Activated CD8-positive, alpha-beta memory T cell treated with anti-CD3 and anti-CD28 coated beads for 48 hours (primary cell): ENCODE measurements at places on chromosomes 5 and 9.

GRCh38 chr5:141703133-141703561 lies 21.1 kb upstream of the ARAP3 start:
- no peak for DNase-seq

DNA sequence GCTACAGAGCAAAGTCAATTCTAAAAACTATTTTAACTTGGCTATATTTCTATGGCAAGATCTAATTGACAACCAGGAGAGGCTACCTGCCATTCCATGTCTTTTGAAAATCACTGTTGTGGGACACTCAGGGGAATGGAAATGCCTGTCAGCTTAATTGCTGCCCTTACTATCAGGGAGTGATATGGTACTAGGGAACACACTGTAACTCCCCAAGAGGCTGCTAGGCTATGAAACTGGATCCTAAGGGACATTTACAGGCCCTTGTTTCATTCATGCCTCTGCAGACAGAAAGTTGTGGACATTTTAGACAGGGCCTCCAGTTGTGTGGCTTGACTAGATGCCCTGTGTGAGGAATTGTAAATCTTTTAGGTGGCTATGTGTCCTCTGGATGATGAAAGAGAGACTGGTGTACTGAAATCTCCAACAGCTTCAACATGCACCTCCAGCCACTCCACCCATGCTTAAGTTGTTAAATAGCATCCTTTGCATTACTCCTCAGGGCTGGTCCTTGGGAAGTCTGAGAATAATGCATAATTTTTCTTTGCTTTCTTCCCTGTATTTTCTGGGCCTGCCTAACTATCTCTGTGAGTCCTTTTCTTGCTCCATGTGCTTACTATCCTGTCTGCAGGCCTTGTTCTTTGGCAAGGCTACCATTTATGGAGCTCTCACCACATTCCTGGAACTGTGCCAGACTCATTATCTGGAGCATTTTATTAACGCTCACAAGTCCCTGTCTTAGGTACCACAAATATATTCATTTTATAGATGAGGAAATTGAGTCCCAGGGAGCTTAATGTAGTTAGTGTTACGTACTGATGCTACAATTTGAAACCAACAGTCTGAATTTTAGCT lies 3.2 kb downstream of the MROH2B start:
- DNase-seq, result no peak

GRCh38 chr9:19127871-19128500 lies 694 bp upstream of the PLIN2 start:
- DNase-seq, result peak; percentile 15

DNA sequence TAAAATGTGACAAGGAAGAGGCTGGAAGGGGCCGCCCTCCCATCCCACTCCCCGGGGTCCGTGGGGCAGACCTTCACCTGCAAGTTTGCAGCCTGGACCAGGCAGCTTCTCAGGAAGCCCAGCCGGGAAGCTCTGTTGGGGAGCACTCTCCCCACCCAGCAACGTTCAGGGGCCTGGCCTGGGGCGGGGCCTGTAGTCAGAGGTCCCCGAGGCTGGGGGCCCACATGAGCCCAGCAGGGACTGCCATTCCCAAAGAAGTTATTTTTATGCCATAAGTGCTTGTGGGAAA lies 32.7 kb upstream of the NOTCH1 start:
- no peak for DNase-seq

DNA sequence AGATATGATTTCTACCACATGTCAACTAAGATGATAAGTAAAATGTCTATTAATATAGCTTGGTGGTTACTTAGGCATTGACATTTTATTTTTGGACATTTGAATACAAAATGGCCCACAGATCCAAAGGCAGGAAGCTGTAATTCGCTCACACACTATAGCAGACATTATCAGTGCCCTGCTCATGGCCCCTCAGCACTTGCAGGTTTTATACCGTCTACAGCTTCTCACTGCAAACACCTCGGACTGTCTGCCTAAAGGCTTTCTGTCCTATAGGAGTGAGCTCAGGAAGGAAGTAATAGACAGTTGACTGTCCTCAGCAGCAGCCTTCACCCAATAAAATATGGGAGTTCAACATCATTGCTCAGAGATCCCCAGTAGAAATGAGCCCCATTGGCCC lies 140.8 kb upstream of the RASA1 start:
- no peak for DNase-seq

GRCh38 chr9:16000811-16001210 lies 448.0 kb downstream of the CCDC171 start:
- DNase-seq, result no peak

- no peak for DNase-seq
Observed at GRCh38 chr9:127929625-127929979, 975 bp downstream of the PIP5KL1 start.

DNA sequence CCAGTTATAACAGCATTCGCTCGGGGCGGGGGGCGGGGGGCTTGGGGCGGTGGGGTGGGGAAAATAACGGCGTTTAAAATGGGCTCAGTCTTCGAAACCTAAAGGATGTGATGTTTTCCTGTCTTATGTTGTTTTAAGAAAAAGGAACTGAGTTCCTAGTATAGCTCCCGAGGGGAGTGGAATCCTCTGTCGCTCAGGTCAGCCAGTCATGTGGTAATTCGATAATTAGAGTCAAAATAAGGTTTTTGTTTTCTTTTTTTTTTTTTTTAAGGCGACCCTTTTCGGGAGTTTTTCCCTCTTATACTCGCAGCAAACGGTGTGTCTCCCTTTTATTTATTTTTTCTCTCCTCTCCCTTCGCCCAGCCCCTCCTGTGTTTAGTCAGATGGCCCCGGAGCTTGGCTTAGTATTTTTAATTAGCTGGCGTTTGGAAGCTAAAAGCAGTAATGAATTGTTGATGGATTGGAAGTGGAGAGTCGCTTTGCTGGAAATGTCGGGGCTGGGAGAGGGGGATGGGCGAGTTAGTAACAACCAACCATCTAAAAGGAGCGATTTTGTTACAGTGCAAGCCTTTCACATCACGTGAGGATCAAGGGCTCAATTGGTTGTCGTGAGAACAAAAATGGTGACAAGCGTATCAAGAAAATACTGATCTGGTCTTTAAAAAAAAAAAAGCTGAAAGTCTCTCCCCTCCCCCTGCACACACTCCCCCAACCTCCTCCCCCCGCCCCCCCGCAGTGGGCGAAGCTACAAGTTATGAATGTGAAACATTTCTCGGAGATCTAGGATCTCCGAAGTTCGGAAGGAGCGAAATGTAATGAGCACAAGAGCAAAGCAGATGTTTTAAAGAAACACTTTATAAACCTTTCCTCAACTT lies 714 bp upstream of the ZNF608 start:
- no peak for DNase-seq

DNA sequence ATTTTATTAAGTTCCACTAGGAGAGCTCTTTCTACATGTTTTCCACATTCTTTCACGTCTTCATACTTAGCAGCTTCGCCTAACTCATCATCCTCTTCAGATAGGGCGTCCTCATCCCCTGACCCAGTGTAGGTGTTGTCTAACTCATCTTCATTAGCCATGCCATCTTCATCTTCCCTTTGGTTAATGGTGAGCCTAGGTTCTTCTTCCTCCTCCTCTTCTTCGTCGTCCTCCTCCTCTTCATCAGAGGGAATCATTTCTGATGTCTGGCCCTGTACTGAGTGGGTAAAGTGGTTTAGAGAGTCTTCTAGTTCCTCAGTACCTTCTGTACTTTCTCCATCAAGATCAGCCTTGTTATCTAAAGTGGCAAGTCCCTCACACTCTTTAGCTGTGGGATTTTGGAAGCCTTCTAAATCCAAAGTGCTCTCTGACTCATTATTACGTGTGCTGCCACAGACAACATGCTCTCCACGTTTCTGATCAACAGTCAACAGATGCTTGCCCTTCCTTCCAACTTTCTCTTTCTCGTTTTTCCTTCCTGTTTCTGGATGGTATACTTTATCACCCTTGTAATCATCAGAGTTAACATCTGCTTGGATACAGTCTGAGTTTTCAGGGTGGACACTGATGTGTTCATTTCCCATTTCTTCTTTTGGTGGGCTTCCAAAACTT lies 31.1 kb downstream of the TUT7 start:
- no peak for DNase-seq
